ENCODE measurements at places on chromosomes 1 and 21. TPM values are rescaled to one million over a fixed set of nuclear protein-coding genes. Genes with fewer than 3 reads are reported as not detected.

- no peaks in the 10 kb centered on the region for H3K27me3 ChIP-seq
- H3K36me3 ChIP-seq, result no peaks in the 10 kb centered on the region
- no peak overlapping the region for H3K27ac ChIP-seq
- no peak for DNase-seq
- no peaks in the 10 kb centered on the region for H3K4me1 ChIP-seq
These were observed 21.0 kb downstream of the SH3BGR start for GRCh38 chr21:39472786-39473185.

- no peak overlapping the region for H3K4me3 ChIP-seq
- H3K27me3 ChIP-seq, result no peaks in the 10 kb centered on the region
- no peaks in the 10 kb centered on the region for H3K4me1 ChIP-seq
- no peak for DNase-seq
- H3K36me3 ChIP-seq, result no peaks in the 10 kb centered on the region
These were observed 14.6 kb downstream of the NCMAP start for GRCh38 chr1:24570265-24571125.

- H3K4me1 ChIP-seq, result peaks cover 7% of the 10 kb centered on the region
- H3K4me3 ChIP-seq, result no peak overlapping the region
- no peaks in the 10 kb centered on the region for H3K36me3 ChIP-seq
These were observed 132.5 kb downstream of the PRDM2 start for GRCh38 chr1:13832536-13832935.

GRCh38 chr1:201561195-201561564 lies 22.3 kb downstream of the NAV1 start:
- H3K4me1 ChIP-seq, result peaks cover 60% of the 10 kb centered on the region
- H3K36me3 ChIP-seq, result no peaks in the 10 kb centered on the region
- H3K4me3 ChIP-seq, result no peak overlapping the region
- DNase-seq, result no peak

DNA sequence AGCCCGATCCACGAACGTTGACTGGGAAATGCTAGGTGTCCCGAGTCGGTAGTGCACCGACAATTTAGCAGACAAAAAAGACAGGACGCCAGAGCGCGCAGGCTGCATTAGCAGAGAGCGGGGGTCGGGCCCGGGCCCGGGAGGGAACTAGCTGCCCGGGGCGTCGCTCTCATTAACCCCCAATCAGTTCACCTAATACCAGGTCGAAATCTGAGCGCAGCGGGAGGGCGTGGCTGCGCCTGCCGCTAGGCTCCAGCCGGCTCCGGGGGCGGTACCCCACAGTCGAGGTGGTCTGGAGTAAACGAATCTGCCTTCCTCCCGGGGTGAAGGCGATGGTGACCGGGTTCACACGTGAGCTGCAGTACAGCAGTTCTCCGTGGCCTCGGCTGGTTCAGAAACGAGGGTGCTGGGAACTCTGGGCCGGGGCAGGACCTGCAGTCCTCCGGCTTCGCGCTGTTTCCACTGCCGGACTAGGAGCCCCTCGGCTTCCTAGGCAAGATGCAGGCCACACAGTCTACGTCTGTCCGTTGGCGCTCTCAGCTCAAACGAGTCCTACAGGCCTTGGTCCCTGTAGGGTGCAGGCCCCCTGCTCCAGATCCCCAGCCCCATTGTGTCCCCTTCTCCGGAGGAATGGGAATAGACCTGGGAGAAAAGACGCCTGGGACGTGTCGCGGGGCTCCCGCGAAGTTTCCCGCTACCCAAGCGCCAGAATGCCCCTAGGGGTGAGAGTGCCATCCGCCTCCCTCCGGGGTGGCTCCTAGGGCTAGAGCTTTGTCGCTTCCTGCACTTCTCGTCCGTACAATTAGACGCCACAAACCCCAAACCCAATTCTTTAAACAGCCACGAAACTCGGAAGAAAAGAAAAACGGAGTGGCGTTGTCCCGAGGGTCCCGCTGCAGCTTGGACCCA lies 2.0 kb downstream of the GFI1 start:
- no peak for DNase-seq
- H3K27me3 ChIP-seq, result peaks cover 98% of the 10 kb centered on the region
- H3K4me3 ChIP-seq, result peak overlapping the region; percentile 26
- no peaks in the 10 kb centered on the region for H3K36me3 ChIP-seq
- no peak overlapping the region for H3K27ac ChIP-seq
- H3K4me1 ChIP-seq, result peaks cover 62% of the 10 kb centered on the region

- no peak for DNase-seq
- no peaks in the 10 kb centered on the region for H3K27me3 ChIP-seq
- H3K27ac ChIP-seq, result no peak overlapping the region
- H3K4me1 ChIP-seq, result no peaks in the 10 kb centered on the region
These were observed 209.8 kb downstream of the TPR start for GRCh38 chr1:186165303-186165702.

GRCh38 chr1:30461640-30462039 lies 261.7 kb downstream of the MATN1 start:
- H3K4me1 ChIP-seq, result peaks cover 4% of the 10 kb centered on the region
- H3K4me3 ChIP-seq, result no peak overlapping the region
- H3K27me3 ChIP-seq, result no peaks in the 10 kb centered on the region
- no peak for DNase-seq
- no peaks in the 10 kb centered on the region for H3K36me3 ChIP-seq

The ICOSLG gene
- polyA plus RNA-seq, result 3.8 TPM

The FAM151A gene
- polyA plus RNA-seq, result 0.22 TPM

The CHD5 gene
- polyA plus RNA-seq, result 51.1 TPM

The ST6GALNAC5 gene
- polyA plus RNA-seq, result 20.3 TPM

The S100A7A gene
- polyA plus RNA-seq, result not detected

The CHODL gene
- polyA plus RNA-seq, result 31.8 TPM

The CAPZB gene
- polyA plus RNA-seq, result 312 TPM
